ENCODE measurements at places on chromosomes 1 and 21. TPM values are rescaled to one million over a fixed set of nuclear protein-coding genes. Genes with fewer than 3 reads are reported as not detected.

Gene KRTAP19-1
- polyA plus RNA-seq = not detected

Gene CD52
- 4.9 TPM for polyA plus RNA-seq

Gene ST6GALNAC5
- 2.9 TPM for polyA plus RNA-seq

Gene CYP4Z1
- not detected for polyA plus RNA-seq

- no peak for DNase-seq
These were observed 7.7 kb downstream of the DESI2 start for GRCh38 chr1:244660595-244660994.

DNA sequence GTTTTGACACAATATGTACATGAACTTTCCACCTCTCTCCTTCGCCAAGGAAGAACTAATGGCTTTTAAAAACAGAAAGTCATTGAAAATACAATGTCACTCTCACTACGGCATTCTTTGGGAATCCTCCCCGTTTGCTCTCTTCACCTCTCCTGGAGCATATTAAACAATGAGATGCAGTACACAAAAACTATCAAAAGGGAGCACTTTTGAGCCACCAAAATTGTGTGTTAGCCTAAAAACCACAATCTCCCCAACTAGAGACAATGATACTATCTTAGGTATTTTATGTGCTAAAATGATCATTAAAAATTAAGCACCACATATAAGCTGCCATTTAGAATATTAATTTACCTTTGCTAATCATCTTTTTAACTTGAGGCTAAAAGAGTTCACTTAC lies 425.5 kb downstream of the KCTD3 start:
- peak; percentile 15 for DNase-seq

- no peak for DNase-seq
These were observed 38.0 kb upstream of the EPS8L3 start for GRCh38 chr1:109801791-109802135.

GRCh38 chr1:58345215-58346035 lies 201.1 kb downstream of the OMA1 start:
- no peak for DNase-seq
